ENCODE measurements at places on chromosomes 3 and 15. TPM values are rescaled to one million over a fixed set of nuclear protein-coding genes. Genes with fewer than 3 reads are reported as not detected.

GNAT1 gene
- under 0.01 TPM for total RNA-seq

PAQR5 gene
- total RNA-seq, result 0.07 TPM

GALNT15 gene
- 18.8 TPM for total RNA-seq

WWTR1 gene
- 117 TPM for total RNA-seq

CTXN2 gene
- total RNA-seq, result under 0.01 TPM

Measured in pulmonary artery endothelial cell (primary cell).